Fibroblast of mammary gland (primary cell): ENCODE measurements at places on chromosomes 2 and 18.

DNA sequence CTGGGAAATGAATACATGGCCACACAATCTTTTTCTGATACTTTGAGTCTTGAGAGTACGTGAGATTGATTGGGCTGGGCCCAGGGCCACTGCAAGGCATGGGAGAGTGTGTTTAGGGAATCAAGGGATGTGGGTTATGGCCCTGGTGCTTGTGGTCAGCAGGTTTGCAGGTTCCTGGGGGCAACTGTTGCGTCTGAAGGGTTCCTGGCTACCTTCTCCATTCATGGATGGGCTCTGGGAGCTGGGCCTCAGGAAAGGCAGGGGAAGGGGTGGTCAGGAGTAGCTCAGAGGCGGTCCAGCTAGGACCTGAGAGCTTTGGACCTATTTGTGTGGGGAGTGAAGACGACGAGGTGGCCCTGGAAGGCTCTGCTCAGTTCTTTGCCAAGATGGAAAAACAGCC is 8.4 kb upstream of the ZAP70 start:
- DNase-seq, result no peak

GRCh38 chr2:19846030-19846429 is 55.8 kb downstream of the TTC32 start:
- DNase-seq, result no peak

DNA sequence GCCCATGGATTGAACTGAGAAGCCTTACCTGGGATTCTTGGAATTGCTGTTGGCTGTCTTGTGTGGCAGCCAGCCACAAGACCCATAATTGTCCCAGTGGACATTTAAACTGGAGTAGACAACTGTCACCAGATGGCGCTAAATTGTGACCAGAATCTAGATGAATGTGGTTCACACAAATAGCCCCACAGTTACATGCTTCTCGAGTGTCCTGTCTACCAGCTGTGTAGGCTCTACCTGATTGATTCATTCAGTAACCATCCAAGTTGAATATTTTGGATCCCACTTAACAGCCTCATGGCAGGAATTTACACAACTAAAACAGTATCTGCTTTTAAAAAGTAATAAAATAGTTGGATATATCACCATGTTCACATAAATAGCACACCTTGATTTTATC is 73.2 kb downstream of the MAP4K4 start:
- peak; percentile 47 for DNase-seq

GRCh38 chr2:172647439-172647838 is 88.2 kb upstream of the RAPGEF4 start:
- peak; percentile 67 for DNase-seq

- peak; percentile 83 for DNase-seq
Observed at GRCh38 chr2:101617188-101617587, 80.3 kb upstream of the MAP4K4 start.

- DNase-seq, result no peak
Observed at GRCh38 chr2:99722476-99722875, 232.7 kb upstream of the REV1 start.

DNA sequence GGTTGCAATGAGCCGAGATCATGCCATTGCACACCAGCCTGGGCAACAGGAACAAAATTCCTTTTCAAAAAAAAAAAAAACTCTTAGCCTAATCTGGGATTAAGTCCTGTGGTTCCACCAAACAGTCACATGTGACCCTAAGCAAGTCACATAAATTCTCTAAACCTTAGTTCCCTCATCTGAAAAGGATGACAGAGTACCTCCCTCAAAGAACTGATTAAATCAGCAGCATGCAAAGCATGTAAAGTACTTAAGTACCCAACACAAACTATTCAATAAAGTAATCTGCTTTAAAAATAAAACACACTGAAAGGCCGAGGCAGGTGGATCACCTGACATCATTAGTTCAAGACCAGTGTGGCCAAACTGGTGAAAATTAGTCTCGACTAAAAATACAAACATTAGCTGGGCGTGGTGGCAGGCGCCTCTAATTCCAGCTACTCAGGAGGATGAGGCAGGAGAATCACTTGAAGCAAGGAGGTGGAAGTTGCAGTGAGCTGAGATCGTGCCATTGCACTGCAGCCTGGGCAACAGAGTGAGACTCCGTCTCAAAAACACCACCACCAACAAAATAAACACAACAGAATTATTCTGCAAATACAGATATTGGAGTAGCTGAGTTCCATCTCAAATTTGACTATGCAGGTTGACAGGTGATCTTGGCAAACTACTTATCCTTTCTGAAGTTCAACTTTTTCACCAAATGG is 7.0 kb downstream of the USP34 start:
- DNase-seq, result no peak

DNA sequence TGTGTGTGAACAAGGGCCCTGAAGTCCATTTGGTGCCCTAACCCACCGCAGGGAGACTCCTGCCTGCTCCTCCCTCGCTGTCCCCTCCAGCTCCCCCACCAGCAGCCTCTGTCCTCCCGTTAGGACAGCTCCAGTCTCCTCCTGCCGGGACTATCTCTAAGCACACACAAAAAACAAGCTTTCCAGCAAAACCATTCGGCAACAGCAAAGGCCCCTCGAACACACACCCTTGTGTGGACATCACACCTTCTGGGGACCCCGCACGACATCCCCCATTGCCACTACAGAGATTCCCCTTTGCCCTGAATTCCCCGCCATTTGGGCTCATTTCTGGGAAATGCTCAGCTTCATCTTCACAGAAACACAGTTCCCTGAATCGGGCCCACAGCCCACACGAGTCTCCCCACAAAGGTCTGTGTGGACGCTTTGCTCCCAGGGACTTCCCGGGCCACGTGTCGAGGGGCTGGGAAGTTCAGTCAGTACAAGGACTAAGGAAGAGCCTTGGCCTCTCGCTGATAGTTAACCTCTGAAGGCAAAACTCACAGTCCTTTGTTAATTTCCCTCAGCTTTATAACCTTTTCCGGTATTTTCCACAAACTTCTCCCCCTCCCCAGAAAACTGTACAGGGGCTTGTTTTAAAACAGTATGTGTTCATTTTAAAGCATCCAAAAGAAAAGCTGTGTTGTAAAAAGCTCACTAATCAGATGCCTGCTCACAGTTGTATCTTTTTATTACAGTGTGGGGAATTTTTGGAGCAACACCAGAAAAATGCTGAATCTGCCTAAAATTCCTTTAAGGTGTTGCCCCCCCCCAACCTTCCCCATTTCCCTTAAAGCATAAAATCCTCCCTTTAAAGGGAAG is 25.9 kb downstream of the SMAD7 start:
- no peak for DNase-seq

- no peak for DNase-seq
Observed at GRCh38 chr2:174844295-174844708, 80.0 kb upstream of the CHRNA1 start.

DNA sequence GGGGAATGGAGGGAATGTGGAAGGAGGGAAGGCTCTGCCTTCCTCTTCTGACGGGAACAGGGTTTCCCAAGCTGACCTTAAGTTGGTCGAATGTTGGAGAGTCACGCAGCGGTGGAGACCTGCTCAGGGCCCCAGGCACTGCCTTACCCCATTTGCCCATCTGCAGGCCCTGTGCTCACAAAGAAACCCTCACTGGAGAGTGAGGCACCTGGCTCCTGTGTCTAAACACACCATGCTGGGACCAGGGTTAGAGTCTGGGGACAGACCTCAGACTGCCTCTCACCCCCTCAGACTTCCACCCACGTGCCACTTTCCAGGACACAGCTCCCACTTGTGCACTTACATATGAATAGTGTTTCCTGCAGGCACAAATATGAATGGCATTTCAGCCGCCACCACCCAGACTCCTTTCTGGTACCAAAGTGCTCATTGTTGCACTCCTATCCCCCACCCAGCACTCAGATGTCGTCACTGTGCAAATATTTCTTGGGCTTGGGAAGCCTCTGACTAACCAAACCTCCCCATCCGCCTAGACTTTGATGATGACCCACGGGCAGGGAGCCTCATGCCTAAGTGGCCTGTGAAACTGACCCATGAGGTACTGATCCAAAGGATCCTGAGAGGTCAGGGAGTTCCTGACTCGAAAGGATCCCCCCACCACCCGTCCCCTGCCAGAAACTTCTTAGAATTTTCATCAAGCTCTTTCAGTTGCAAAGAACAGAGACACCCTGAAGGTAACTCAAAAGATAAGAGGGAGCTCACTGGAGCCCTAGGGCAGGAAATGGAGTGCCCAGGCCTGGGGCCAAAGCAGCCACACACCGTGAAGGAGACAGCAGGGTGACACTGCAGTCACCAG is 78.3 kb downstream of the STPG4 start:
- DNase-seq, result peak; percentile 94

DNA sequence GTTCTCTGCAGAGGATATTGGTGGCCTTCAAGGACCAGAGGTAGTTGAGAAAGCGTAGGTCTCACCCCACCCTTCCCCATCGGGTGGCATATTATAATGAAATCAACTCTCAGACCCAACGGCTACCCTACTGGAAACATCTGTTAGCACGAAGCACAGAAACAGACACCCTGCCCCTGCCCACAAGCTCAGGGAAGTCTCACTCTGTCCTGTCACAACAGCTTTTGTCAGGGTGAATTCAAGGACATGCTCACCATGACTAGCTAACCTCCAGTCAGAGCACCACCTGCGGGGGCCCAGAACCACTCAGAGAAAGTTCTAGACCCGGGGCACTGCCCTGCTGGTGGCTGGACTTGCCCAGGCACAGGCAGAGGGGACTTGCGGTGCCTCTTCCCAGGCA is 3.5 kb upstream of the B3GNT7 start:
- no peak for DNase-seq

DNA sequence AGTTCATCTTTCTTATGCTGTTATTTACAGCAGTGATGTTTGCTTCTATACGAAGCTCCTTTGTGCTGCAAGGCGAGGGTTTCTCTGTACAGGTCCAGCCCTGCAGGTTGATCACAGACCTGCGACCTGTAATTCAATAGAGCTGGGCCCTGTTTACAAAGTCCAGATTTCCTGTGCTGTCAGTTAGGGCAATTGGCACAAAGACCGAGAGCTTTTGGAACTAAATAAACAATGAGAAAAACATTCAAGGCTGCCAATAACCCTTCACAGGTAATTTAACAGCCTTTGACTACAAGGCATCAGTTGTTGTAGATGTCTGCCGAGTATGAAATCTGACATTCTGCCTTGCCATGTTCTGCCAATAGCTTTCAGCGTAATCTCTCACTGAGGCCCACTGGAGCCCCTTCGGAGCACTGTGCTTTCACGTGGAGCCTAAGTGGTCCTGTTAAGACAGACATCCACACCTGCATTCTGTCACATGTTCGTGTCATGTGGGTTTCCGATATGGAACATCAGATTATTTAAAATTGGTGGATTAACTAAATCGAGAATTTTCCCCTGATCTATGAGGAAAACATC is 232.5 kb downstream of the PTGR3 start:
- DNase-seq, result no peak

GRCh38 chr18:22951823-22952222 is 18.7 kb downstream of the RBBP8 start:
- no peak for DNase-seq

- DNase-seq, result no peak
Observed at GRCh38 chr2:240217431-240218301, 77.2 kb upstream of the OTOS start.

GRCh38 chr2:117058366-117058765 is 756.1 kb upstream of the DDX18 start:
- DNase-seq, result no peak

DNA sequence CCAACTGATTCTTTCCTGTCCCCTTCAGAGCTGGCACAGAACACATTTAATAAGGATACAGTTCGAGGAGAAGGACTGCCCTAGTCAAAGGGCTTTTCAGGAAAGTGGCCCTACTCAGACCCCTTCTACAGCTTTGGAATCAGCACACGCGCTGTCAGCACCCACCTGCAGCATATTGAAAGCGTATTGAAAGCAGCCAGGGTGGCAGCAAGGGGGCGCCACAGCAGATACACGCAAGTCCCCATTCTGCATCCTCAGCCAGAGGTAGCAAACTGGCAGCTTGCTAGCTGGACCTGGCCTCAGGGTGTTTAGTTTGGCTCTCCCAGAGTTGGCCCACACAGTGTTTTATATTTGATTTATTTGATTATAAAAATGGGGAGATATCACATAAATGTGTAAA is 101.0 kb upstream of the NT5C1B start:
- no peak for DNase-seq

DNA sequence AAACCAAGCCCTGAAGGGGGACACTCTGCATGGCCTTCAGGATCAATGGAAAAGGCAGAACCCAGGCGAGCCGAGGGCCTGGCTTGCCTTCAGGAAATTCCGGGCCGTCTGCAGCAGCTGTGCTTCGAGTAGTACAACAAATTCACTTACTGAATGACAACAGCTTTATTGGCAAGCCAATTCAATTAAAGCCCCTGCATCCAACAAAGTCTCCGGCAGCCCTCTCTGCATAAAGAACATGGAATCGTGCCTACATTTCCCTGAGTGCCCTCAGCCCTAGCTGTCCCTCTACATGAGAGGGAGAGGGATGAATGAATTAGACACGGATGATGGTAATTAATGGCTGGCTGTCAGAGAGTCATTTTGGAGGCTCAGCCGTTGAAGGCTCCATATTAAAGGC is 189.0 kb downstream of the BCL11A start:
- no peak for DNase-seq

DNA sequence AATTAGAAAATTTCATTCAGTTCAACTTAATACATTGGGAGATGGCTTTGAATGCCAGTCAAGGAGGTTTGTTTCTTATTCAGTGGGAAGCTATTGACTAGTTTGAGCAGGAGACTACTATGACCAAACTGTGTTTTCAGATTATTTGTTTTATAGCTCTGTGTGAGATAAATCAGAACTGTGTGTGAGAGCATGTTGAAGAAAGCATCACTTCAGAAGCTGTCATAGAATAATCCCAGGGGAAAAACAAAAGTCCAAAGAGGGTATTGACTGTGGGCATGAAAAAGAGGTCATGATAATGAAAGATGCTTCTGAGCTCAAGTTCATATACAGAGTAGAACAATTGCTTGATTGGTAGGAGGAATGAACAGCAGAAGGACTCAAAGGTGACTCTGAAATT is 160.6 kb downstream of the MAP2 start:
- DNase-seq, result no peak

GRCh38 chr2:114787486-114787885 is 345.0 kb downstream of the DPP10 start:
- no peak for DNase-seq

GRCh38 chr18:6759579-6759978 is 30.1 kb downstream of the ARHGAP28 start:
- DNase-seq, result no peak

GRCh38 chr18:61435064-61435652 is 101.9 kb downstream of the CDH20 start:
- peak; percentile 19 for DNase-seq

DNA sequence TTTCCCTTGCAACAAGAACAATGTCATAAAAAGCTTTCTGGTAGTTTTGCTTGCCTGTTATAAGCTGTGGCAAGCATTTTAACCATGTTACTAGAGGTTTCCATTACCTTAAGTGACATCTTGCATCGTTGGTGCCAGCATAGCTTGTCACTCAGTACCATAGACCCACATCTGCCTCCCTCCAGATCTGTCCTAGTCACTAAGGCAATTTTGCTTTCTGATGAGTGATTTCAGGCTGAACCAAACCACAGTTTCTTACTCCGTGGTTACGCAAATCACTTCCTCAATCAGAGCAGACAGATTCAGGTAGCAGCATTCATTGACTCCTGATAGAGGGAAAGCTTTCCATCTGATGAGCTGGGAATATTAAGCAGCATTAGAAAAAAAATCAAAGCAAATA is 1057.5 kb upstream of the FAM98A start:
- no peak for DNase-seq
